Renal pelvis (tissue), 12 donors: ENCODE measurements at places on chromosomes 16 and 17. TPM values are rescaled to one million over a fixed set of nuclear protein-coding genes. Genes with fewer than 3 reads are reported as not detected.

Gene TNFRSF17
- polyA plus RNA-seq, result not detected

Gene IGF2BP1
- polyA plus RNA-seq, result 25.4 TPM

Gene CACNA1H
- polyA plus RNA-seq, result 28.7 TPM

Gene CCL16
- polyA plus RNA-seq, result 0.42 TPM

Gene PRSS22
- 9.2 TPM for polyA plus RNA-seq

Gene MYH13
- polyA plus RNA-seq, result 0.30 TPM

Gene TBC1D3H
- not detected for polyA plus RNA-seq

Gene HS3ST2
- polyA plus RNA-seq, result 0.19 TPM

Gene RASL10B
- polyA plus RNA-seq, result 12.4 TPM

Gene CACNA1G
- 7.7 TPM for polyA plus RNA-seq

Gene TMC8
- polyA plus RNA-seq, result 2.1 TPM

Gene ALOX15B
- polyA plus RNA-seq, result 1.5 TPM

Gene DOC2A
- polyA plus RNA-seq, result 4.9 TPM

Gene CPHXL2
- not detected for polyA plus RNA-seq

Gene CCL18
- polyA plus RNA-seq, result not detected

Gene ARHGDIG
- polyA plus RNA-seq, result 5.6 TPM

Gene USP43
- polyA plus RNA-seq, result 10.1 TPM

Gene SPATA32
- 0.09 TPM for polyA plus RNA-seq

Gene GCGR
- polyA plus RNA-seq, result 12.1 TPM

Gene PLCG2
- polyA plus RNA-seq, result 32.7 TPM

Gene CHMP1A
- 96.3 TPM for polyA plus RNA-seq

Gene NOD2
- 0.40 TPM for polyA plus RNA-seq

Gene RHBDF1
- 25.3 TPM for polyA plus RNA-seq

Gene JPH3
- 1.1 TPM for polyA plus RNA-seq

Gene CLDN7
- 58.4 TPM for polyA plus RNA-seq

Gene UMOD
- 99.8 TPM for polyA plus RNA-seq

Gene CES3
- 4.6 TPM for polyA plus RNA-seq

Gene LGALS9B
- polyA plus RNA-seq, result not detected

Gene KCNH4
- 0.10 TPM for polyA plus RNA-seq

Gene PMFBP1
- 6.6 TPM for polyA plus RNA-seq

Gene KIF18B
- polyA plus RNA-seq, result 15.8 TPM

Gene ABCC6
- 36.2 TPM for polyA plus RNA-seq

Gene TBX6
- 1.5 TPM for polyA plus RNA-seq

Gene NKD1
- 11.0 TPM for polyA plus RNA-seq

Gene RGS9
- 16.1 TPM for polyA plus RNA-seq

Gene CLEC3A
- 0.56 TPM for polyA plus RNA-seq

Gene PLD6
- 4.6 TPM for polyA plus RNA-seq

Gene GPR142
- polyA plus RNA-seq, result not detected

Gene TBC1D3I
- 0.33 TPM for polyA plus RNA-seq

Gene EME1
- polyA plus RNA-seq, result 9.0 TPM
